ENCODE measurements at places on chromosomes 7 and 10.

- DNase-seq, result no peak
Measured at GRCh38 chr7:31251441-31251840, 89.1 kb downstream of the NEUROD6 start.

DNA sequence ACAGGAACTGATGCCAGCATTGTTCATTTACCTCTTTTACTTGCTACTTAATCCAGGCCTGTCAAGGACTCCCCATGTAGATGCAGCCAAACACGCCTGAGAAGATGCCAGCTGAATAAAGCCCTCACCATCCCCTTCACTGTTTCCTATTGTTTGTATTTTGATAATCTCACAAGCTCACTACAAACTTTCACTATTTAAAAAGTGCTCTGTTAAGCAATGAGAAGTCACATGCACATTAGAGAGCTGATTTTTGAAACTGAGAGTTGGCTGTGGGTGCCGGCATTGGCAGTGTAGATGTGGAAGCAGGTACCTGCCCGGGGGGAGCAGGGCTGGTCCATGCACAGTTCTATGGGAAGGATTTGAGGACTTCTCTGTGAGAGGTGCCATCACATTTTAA, 169.8 kb upstream of the GRB10 start:
- DNase-seq, result no peak

- DNase-seq, result no peak
Measured at GRCh38 chr10:89147256-89147655, 59.9 kb downstream of the CH25H start.

- DNase-seq, result no peak
Measured at GRCh38 chr10:78448994-78449418, 415.3 kb downstream of the RPS24 start.

DNA sequence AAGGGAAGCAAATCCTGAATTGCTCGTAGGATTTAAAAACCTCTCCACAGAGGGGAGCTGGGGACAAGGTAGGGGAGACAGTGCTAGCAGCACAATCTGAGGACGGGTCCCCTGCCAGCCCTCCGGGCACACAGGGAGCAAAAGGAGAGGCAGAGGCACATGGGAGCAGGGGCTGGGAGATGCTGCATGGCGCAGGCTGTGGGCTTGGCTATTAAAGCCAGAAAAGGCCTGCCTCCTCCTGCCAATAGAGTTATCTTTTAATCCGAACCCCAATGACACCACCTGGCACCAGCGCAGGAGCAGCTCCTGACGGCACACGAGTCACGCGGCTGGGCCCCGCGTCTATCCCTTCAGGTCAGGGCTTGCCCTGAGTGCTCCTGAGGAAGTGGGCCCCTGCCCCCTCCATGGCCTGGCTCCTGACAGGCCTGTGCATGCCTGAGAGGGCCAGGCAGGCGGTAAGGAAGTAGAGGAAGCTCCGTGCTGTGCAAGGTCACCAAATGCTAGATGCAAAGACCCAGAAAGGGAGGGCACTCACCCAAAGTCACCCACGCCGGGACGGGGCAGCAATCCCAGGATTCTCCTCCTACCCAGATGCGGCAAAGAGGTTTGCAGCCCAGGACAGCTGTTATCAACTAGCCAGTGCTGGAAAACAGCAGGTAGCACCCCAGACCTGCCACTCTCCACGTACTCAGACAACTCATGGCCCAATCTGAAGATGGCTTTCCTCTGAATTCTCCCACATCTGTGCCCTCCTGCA, 28.1 kb downstream of the DLG5 start:
- no peak for DNase-seq

DNA sequence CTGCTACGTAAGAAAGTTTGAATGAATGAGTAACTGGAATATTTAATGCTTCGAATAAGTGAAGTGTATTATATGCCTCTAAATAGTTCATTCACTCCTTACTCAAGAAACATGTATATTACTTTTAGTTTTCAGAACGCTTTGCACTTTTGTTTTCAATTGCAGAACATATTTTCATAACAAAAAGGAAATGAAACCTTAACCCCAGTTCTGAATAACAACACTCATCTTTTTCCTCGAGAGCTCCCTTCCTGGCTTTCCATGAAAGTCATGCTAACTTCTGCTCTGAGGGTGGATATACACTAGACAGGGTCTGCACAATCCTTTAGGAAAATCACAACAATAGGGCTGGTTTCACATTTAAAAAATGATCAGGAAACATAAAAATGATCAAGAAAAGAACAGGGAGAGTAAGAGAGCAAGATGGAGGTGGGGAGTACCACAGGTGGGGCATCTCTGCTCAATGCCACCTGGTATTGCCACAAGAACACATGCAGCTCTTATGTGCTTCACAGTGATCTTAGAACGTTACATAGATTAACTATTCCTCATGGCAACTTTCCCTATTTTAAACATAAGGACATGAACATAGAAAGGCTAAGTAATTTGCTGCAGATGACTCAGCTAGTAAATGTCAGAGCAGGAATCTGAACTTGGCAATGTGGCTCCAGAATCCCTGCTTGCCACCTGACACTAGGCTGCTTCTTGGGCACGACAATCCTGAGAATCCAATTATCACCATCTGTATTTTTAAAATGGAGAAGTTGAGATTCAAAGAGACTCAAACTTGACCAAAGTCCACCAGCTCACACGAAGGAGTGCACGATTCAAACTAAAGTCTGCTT, 219.5 kb upstream of the AOAH start:
- DNase-seq, result no peak

GRCh38 chr10:129411772-129412171, 55.3 kb upstream of the MGMT start:
- DNase-seq, result no peak

Measured in activated CD8-positive, alpha-beta memory T cell treated with anti-CD3 and anti-CD28 coated beads, Interleukin-2, amount 50 U/mL, for 4 hours (primary cell).